Testis (tissue), 5 donors: ENCODE measurements at places on chromosomes 16 and 17. TPM values are rescaled to one million over a fixed set of nuclear protein-coding genes. Genes with fewer than 3 reads are reported as not detected.
A peak's percentile ranks its signal among the peaks of the same experiment; 100 is the strongest.

GRCh38 chr16:61872778-61873119, 163.5 kb downstream of the CDH8 start:
- H3K27me3 ChIP-seq = no peaks in the 10 kb centered on the region
- no peaks in the 10 kb centered on the region for H3K4me1 ChIP-seq
- no peak overlapping the region for H3K27ac ChIP-seq
- H3K4me3 ChIP-seq = no peak overlapping the region
- H3K36me3 ChIP-seq = no peaks in the 10 kb centered on the region

GRCh38 chr17:78369791-78370381, 8.6 kb upstream of the PGS1 start:
- no peak for DNase-seq
- no peak overlapping the region for H3K4me3 ChIP-seq
- H3K27me3 ChIP-seq = no peaks in the 10 kb centered on the region
- peaks cover 15% of the 10 kb centered on the region for H3K4me1 ChIP-seq

DNA sequence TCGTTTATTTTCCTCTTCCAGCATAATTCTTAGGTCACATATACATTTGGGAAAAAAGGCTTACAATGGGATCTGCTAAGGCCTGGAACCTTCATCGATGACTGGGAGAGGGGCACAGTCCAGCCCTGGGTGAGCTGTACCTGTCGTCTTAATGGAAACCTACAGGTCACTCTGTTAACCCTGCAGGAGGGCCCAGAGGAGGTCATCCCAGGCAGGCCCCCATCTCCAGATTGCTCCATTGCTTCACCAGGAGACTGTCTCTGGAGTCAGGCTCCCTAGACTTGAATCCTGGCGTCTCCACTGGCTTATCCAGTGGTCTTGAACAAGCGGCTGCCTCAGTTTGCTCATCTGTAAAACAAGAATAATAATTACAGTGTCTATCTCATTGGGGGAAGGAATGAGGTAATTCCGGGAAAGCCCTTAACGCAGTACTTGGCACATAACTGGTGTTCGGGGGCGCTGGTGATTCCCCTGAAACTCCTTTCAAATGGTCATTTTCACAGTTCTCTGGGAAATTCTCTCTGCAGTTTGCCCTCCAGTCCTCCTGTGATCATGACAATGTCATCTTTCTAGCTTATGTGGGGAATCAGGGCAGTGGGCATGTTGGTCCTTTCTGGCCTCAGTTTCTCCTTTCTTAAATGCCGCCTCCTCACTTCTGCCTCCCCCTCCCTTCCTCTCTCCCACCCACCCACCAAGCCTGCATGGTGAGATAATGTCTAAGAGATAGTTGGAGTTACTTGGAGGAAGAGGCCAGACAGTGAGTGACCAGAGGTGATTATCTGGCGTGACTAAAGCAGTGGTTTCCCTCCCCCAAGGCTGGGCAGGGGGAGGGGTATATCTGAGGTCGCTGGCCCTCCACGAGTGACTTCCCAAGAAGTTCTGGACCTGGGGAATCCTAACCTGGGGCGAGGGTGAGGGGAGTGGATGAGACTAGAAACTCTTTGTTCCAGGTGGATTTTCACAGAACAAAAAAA, 31.3 kb upstream of the TAC4 start:
- H3K4me1 ChIP-seq = no peaks in the 10 kb centered on the region
- no peak for DNase-seq
- no peak overlapping the region for H3K4me3 ChIP-seq
- H3K27ac ChIP-seq = no peak overlapping the region
- no peaks in the 10 kb centered on the region for H3K27me3 ChIP-seq
- H3K36me3 ChIP-seq = no peaks in the 10 kb centered on the region

The LPO gene
- total RNA-seq = 2.0 TPM

DNA sequence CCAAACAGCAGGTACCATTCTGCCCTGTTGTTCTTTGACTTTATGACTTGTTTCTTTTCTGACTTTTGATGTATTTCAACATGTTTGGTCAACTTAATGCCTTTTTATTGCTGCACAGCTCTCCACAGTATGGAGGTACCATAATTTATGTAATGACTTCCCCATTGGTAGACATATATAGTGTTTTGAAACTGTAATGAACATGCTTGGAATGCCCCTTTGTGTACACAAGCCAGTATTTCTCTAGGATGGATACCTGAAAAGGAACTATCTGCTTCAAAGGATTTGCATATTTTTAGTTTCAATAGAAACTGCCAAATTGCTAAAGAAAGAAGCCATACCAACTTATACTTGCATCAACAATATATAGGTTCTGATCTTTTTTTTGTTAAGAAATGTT, 66.1 kb downstream of the NOG start:
- DNase-seq = no peak
- H3K36me3 ChIP-seq = no peaks in the 10 kb centered on the region
- no peaks in the 10 kb centered on the region for H3K4me1 ChIP-seq
- H3K4me3 ChIP-seq = no peak overlapping the region

The MGAT5B gene
- total RNA-seq = 9.0 TPM

The IL32 gene
- 33.0 TPM for total RNA-seq

GRCh38 chr16:7335991-7336634, 3.5 kb downstream of the RBFOX1 start:
- H3K36me3 ChIP-seq = no peaks in the 10 kb centered on the region
- no peaks in the 10 kb centered on the region for H3K4me1 ChIP-seq
- no peaks in the 10 kb centered on the region for H3K27me3 ChIP-seq
- no peak for DNase-seq
- H3K4me3 ChIP-seq = no peak overlapping the region
- H3K27ac ChIP-seq = no peak overlapping the region

GRCh38 chr17:63914471-63914870, 3.4 kb upstream of the CSHL1 start:
- no peak overlapping the region for H3K4me3 ChIP-seq
- H3K27me3 ChIP-seq = no peaks in the 10 kb centered on the region
- no peak for DNase-seq

DNA sequence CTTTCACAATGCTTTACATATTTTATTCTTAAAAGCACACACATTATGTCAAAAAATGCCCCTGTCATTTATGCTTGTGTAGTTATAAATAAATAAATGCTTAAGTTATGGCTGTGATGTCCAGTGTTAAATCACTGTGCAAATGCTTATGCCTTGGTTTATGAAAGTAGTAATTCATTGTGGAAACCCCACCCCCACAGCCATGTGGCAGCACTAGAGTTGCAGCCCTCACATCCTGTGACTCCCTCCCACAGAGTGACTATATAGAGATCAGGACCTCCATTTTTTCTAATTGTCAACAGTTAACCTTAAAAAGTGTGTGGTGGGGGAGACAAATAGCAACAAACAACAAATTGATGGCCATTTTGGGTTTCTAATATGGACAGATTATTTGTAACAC, 2.4 kb downstream of the SKAP1 start:
- no peaks in the 10 kb centered on the region for H3K36me3 ChIP-seq
- H3K4me3 ChIP-seq = no peak overlapping the region
- no peaks in the 10 kb centered on the region for H3K4me1 ChIP-seq
- H3K27me3 ChIP-seq = no peaks in the 10 kb centered on the region
- H3K27ac ChIP-seq = no peak overlapping the region
- DNase-seq = no peak

GRCh38 chr16:73878611-73879010, 418.0 kb upstream of the PSMD7 start:
- H3K4me3 ChIP-seq = no peak overlapping the region
- no peaks in the 10 kb centered on the region for H3K27me3 ChIP-seq
- no peaks in the 10 kb centered on the region for H3K36me3 ChIP-seq
- no peaks in the 10 kb centered on the region for H3K4me1 ChIP-seq
- no peak overlapping the region for H3K27ac ChIP-seq
- DNase-seq = no peak

DNA sequence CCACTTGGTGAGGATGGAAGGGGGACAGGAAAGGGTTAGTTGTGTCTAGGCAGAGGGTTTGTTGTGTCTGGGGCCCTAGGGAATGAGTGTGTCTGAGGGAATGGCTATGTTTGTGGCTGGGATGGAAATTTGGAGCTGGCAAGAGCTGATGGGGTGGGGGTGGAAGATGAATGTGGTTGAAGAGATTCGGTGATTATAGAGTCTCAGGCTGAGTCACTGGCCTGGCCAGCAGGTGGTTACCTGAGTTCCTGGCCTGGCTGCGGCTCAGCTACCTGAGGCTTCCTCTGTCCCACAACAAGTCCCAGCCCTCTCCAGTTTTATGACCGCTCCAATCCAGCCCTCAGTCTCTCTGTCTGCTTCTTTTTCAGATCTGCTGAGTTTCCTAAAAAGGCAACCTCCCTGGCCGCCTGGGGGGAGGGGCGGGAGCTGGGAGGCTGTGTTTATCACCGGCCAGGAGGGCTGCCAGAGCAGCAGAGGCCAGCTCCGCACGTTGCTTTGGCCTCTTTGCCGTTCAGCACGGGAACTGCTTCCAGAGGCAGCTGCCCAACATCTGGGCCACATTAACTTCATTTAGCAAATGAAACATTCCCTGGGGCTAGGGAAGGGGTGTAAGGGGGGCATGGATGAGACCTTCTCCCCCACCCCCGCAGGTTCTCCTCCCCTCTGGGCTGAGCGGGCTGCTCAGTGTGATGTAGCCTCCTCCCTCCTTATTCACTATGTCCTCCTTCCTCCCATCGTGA, 21.8 kb downstream of the ITGB3 start:
- DNase-seq = peak; percentile 88
- H3K36me3 ChIP-seq = no peaks in the 10 kb centered on the region
- no peak overlapping the region for H3K4me3 ChIP-seq
- H3K4me1 ChIP-seq = peaks cover 40% of the 10 kb centered on the region
- no peaks in the 10 kb centered on the region for H3K27me3 ChIP-seq

DNA sequence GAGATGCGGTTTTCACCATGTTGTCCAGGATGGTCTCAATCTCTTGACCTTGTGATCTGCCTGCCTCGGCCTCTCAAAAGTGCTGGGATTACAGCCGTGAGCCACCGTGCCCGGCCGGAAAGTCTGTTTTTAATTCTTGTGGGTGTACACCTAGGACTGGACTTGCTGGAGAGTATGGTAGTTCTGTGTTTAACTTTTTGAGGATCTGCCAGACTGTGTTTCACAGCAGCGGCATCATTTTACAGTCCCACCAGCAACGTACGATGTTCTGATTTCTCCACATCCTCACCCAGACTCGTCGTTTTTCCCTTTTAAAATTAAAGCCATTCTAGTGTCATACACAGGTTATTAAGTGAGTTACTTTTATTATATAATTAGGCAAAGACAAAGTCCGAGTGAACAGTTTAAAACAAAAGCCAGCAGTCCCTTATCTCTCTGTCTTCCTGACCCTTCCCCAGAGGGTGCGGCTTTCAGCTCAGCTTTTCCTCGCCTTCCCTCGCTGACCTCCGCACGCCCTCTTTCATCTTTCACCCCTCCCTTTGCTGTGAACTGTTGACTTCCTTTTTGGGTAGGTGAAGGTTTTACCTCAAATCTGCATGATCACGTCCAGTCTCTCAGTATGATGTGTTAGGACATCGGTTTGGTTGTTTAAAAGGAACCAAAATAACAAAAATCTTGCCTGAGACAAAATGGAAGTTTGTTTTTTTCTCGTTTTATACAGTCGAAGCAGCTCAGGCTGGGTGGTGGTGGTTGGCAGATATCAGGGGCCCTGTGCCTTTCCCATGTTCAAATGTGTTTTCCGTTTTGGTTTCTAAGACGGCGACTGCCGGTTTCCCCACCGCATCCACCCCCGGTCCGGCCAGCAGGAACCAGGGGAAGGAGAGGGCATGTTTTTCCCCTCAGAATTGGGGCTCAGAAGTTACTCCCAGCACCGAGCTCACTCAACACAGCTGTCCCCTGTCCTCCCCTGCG, 18.0 kb downstream of the FAM234A start:
- H3K4me3 ChIP-seq = no peak overlapping the region
- H3K27me3 ChIP-seq = no peaks in the 10 kb centered on the region
- no peaks in the 10 kb centered on the region for H3K4me1 ChIP-seq
- no peak for DNase-seq
- H3K36me3 ChIP-seq = no peaks in the 10 kb centered on the region
- H3K27ac ChIP-seq = no peak overlapping the region

GRCh38 chr17:60047046-60047445, 31.7 kb downstream of the HEATR6 start:
- H3K27ac ChIP-seq = no peak overlapping the region
- no peaks in the 10 kb centered on the region for H3K27me3 ChIP-seq
- no peak for DNase-seq
- no peaks in the 10 kb centered on the region for H3K36me3 ChIP-seq
- no peaks in the 10 kb centered on the region for H3K4me1 ChIP-seq

- no peaks in the 10 kb centered on the region for H3K27me3 ChIP-seq
- H3K4me3 ChIP-seq = no peak overlapping the region
- H3K27ac ChIP-seq = peak overlapping the region; percentile 90
- H3K4me1 ChIP-seq = peaks cover 39% of the 10 kb centered on the region
These were observed 3.0 kb downstream of the RHBDF2 start for GRCh38 chr17:76497979-76498875.

The PRSS8 gene
- 0.74 TPM for total RNA-seq

- peaks cover 6% of the 10 kb centered on the region for H3K4me1 ChIP-seq
- peak; percentile 86 for DNase-seq
- no peaks in the 10 kb centered on the region for H3K36me3 ChIP-seq
- no peak overlapping the region for H3K4me3 ChIP-seq
- no peaks in the 10 kb centered on the region for H3K27me3 ChIP-seq
These were observed 6.4 kb upstream of the GGT6 start for GRCh38 chr17:4566785-4567184.

GRCh38 chr17:63481488-63481870, 4.6 kb downstream of the ACE start:
- no peaks in the 10 kb centered on the region for H3K27me3 ChIP-seq
- no peak for DNase-seq
- no peak overlapping the region for H3K27ac ChIP-seq

The DRC3 gene
- 21.6 TPM for total RNA-seq

- peaks cover 3% of the 10 kb centered on the region for H3K4me1 ChIP-seq
- no peaks in the 10 kb centered on the region for H3K27me3 ChIP-seq
- no peak overlapping the region for H3K4me3 ChIP-seq
- H3K27ac ChIP-seq = no peak overlapping the region
- no peaks in the 10 kb centered on the region for H3K36me3 ChIP-seq
These were observed 9.7 kb upstream of the RAI1 start for GRCh38 chr17:17671369-17672129.

The SPATA32 gene
- 15.5 TPM for total RNA-seq

The PERCC1 gene
- total RNA-seq = 0.31 TPM

DNA sequence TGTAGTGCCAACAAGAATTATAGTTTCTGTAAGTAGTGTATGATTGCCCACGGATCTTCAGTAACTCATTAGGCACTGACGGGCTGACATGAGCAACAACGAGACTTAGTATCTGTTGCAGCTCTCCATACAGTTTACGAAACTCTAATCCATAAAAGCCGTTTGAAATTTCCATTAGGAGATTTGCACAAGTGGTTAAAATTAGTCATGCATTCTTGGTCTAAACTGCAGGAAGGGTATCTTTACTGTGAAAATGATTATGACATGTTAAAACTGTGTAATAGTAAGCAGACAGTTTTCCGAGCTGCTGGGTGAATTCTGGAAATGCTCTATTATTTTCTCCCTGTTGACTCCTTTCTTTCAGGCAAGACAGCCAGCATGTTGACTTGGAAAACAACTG, 605.0 kb downstream of the WWOX start:
- H3K27ac ChIP-seq = no peak overlapping the region
- no peaks in the 10 kb centered on the region for H3K27me3 ChIP-seq
- no peak for DNase-seq
- no peaks in the 10 kb centered on the region for H3K4me1 ChIP-seq
- H3K4me3 ChIP-seq = no peak overlapping the region
